ENCODE measurements at places on chromosomes 6 and 20. TPM values are rescaled to one million over a fixed set of nuclear protein-coding genes. Genes with fewer than 3 reads are reported as not detected.

DZANK1 gene
- total RNA-seq = 0.16 TPM

PARD6B gene
- 0.32 TPM for total RNA-seq

ITPA gene
- 49.5 TPM for total RNA-seq

KCNB1 gene
- 0.18 TPM for total RNA-seq

TSBP1 gene
- not detected for total RNA-seq

FUT9 gene
- total RNA-seq = not detected

SLC22A1 gene
- not detected for total RNA-seq

HINT3 gene
- 9.2 TPM for total RNA-seq

PREX1 gene
- 6.9 TPM for total RNA-seq

ERVFRD-1 gene
- total RNA-seq = not detected

CCN6 gene
- total RNA-seq = 0.16 TPM

PCSK2 gene
- not detected for total RNA-seq

SLC4A11 gene
- 0.81 TPM for total RNA-seq

ROMO1 gene
- 584 TPM for total RNA-seq

SIRPD gene
- total RNA-seq = not detected

OTOR gene
- not detected for total RNA-seq

ADGB gene
- not detected for total RNA-seq

CST7 gene
- total RNA-seq = not detected

DEFB115 gene
- not detected for total RNA-seq

PRDM1 gene
- total RNA-seq = under 0.01 TPM

MRPL18 gene
- 90.1 TPM for total RNA-seq

TINAG gene
- not detected for total RNA-seq

TCF21 gene
- total RNA-seq = 55.2 TPM

OR2J3 gene
- total RNA-seq = not detected

RGS17 gene
- 4.0 TPM for total RNA-seq

STX16 gene
- 24.2 TPM for total RNA-seq

ZSCAN23 gene
- 0.36 TPM for total RNA-seq

BCKDHB gene
- total RNA-seq = 7.8 TPM

SAPCD1 gene
- total RNA-seq = not detected
